ENCODE measurements at places on chromosomes 1 and 21. TPM values are rescaled to one million over a fixed set of nuclear protein-coding genes. Genes with fewer than 3 reads are reported as not detected.

Gene LCE3D
- total RNA-seq = not detected

DNA sequence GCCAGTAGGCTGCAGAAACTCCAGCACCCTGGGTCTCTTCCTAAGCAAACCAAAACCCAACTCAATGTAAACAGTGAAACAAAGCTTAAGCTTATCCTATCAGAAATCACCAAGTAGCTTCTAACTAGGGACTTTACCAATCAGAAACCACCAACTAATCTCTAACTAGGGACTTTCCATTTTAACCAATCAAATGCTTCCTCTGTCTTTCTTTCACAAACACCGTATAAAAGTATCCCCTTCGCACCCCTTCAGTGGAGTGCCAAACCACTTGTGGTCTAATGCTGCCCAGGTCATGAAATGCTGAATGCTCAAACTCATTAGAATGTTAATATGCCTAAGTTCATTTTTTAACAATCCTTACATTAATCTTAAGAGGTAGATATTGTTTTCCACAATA lies 250.5 kb upstream of the DUSP10 start:
- H3K4me1 ChIP-seq = peaks cover 17% of the 10 kb centered on the region
- no peaks in the 10 kb centered on the region for H3K27me3 ChIP-seq
- H3K27ac ChIP-seq = no peak overlapping the region
- DNase-seq = peak; percentile 67
- no peak overlapping the region for H3K4me3 ChIP-seq

Gene ATAD3C
- total RNA-seq = 1.1 TPM

DNA sequence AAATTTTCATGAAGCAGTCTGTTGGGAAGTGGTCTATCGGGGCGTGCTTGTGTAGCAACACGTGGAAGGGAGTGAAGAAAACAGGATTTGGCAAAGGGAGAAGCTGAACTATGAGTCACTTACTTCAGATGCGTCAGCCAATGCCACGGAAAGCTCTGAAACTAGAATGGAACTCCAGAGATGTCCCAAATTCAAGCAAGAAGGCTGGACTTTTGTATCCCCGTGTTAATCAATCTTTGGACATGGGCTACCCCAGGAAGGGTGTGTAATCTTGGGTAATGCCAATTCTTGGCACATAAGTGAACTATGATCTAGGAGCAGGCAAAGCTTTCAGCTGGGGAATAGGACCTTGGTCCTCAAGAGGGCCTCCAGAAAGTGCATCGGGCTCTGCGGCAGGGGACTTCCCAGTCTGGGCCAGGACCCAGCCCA lies 102.6 kb downstream of the ADSS2 start:
- H3K4me3 ChIP-seq = no peak overlapping the region
- DNase-seq = no peak
- H3K27me3 ChIP-seq = no peaks in the 10 kb centered on the region

DNA sequence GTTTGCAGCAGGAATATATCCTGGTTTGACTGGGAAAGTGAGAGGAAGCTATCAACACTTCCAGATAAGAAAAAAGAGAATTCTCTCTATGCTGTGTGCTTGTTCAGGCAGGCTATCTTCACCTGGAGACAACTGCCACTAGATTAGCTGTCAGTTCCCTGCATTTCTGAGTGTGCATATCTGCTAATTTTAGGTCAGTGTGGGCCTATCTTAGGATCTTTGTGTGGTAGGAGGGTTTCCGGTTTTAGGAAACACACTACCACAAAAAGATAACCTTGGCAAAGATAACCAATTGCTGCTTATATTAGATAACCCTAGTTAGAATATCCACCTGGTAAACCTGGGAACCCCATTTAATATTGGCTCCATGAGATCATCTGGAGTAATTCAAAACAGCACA lies 22.5 kb upstream of the GBP5 start:
- H3K36me3 ChIP-seq = no peaks in the 10 kb centered on the region
- DNase-seq = no peak
- H3K4me3 ChIP-seq = no peak overlapping the region
- no peak overlapping the region for H3K27ac ChIP-seq
- H3K27me3 ChIP-seq = no peaks in the 10 kb centered on the region

Gene SFN
- 2.9 TPM for total RNA-seq

GRCh38 chr1:1165485-1165884 lies 8.2 kb upstream of the TTLL10 start:
- no peak overlapping the region for H3K27ac ChIP-seq
- no peak for DNase-seq
- H3K4me1 ChIP-seq = peaks cover 8% of the 10 kb centered on the region

Gene DIO1
- total RNA-seq = not detected

DNA sequence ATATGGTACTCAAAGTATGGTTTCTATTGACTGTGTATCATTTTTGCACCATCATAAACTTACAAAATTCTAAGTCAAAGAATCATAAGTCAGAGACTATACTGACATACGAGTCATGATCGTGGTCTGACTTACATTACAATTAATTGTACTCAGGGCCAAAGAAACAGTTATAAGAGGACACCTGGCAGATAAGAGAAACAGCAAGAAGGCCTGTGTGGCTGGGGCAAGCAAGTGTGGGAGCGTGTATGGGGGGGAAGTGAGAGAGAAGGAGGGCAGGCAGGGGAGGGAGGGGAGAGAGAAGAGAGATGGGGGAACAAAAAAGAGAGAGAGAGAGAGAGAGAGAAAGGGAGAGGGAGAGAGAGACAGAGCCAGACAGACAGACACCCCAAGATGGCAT lies 70.9 kb downstream of the RERE start:
- H3K27ac ChIP-seq = 0 out of 2 replicates have a peak overlapping the region, but pooled peaks have one; percentile 11
- H3K27me3 ChIP-seq = no peaks in the 10 kb centered on the region
- no peaks in the 10 kb centered on the region for H3K36me3 ChIP-seq
- H3K4me1 ChIP-seq = peaks cover 11% of the 10 kb centered on the region
- H3K4me3 ChIP-seq = no peak overlapping the region
- DNase-seq = no peak

DNA sequence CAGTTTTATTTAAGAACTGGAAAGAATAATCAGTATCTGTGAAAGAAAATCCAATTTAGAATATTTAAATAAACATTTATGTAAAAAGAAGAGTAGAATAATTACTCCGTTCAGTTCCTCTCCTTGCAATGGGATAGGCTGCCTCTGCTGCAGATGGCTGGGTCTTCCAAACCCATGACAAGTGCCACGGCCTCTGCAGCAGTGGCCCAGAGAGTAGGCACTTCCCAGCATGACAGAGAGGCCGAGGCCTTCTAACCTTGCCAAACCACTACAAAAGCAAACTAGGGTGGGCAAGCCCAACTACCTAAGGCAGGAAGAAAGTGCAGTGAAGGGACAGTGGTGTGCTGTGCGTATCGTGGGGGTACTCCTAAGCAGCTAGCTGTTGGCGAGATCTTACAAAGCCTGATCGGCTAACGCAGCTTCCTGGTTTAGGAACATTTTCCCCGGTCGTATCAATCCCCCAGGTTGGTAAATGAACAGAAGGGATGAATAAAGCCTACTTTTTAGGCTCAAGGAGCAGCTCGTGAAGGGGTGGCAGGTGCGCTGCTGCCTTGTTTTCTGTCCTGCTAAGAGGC lies 14.5 kb downstream of the ICMT start:
- peaks cover 23% of the 10 kb centered on the region for H3K36me3 ChIP-seq
- H3K4me3 ChIP-seq = no peak overlapping the region
- H3K27ac ChIP-seq = no peak overlapping the region

- DNase-seq = no peak
- no peaks in the 10 kb centered on the region for H3K4me1 ChIP-seq
- no peak overlapping the region for H3K27ac ChIP-seq
- no peak overlapping the region for H3K4me3 ChIP-seq
- no peaks in the 10 kb centered on the region for H3K27me3 ChIP-seq
Observed at GRCh38 chr1:47238935-47239592, 7.0 kb upstream of the TAL1 start.

Data from GM12878 (cell line).